GM12892 (cell line): ENCODE measurements at places on chromosomes 5 and 9.
A peak's percentile ranks its signal among the peaks of the same experiment; 100 is the strongest.

DNA sequence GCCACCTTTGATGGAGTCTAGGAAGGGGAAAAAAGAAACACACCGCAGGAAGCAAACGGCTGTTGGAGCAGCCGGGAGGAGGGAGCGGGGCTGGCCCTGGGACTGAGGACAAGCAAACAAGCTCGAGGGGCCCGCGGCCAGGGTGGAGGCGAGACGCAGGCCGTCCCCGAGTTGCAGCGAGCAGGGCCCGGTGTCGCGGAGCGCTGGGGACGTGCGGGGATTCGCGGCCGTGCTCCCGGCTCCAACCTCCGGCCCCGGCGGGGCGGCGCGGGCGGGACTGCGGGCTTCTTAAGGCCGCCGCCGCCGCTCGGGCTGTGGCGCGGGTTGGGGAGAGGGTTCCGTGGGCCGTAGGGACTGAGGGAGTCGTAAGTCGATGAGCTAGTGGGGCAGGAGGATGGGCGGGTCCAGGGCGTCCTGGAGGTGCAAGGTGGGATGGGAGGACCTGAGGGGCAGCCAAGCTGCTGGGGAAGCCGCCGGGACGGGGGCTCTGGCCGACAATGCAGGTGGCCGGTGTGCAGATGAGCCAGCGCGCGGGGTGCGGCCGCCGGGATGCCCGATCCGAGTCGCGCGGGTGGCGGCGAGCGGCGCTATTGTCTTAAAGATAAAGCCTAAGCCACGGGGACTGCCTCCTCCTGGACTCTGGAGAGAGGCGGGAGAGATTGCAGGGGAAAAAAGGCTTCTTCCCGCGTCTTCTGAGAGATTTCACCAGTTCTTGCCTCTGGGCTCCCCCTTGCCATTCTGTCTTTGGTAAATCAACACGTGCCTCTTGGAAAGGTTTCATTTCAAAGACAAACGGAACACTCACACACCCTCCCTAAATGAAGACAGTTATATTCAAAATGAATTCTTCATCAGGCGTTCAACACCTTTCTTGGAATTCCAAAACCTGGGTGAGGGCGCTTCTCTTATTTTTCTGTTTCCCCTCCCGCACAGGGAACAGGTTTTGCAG lies 1.6 kb upstream of the HAPLN1 start:
- DNase-seq: peak; percentile 14

GRCh38 chr9:33785914-33786313 lies 9.4 kb upstream of the PRSS3 start:
- DNase-seq: no peak

- DNase-seq: no peak
Observed at GRCh38 chr5:150607991-150608390, 32.5 kb upstream of the SYNPO start.

GRCh38 chr5:124634228-124634739 lies 112.2 kb downstream of the ZNF608 start:
- no peak for DNase-seq

- DNase-seq: no peak
Observed at GRCh38 chr9:121179930-121180681, 21.6 kb downstream of the RAB14 start.

DNA sequence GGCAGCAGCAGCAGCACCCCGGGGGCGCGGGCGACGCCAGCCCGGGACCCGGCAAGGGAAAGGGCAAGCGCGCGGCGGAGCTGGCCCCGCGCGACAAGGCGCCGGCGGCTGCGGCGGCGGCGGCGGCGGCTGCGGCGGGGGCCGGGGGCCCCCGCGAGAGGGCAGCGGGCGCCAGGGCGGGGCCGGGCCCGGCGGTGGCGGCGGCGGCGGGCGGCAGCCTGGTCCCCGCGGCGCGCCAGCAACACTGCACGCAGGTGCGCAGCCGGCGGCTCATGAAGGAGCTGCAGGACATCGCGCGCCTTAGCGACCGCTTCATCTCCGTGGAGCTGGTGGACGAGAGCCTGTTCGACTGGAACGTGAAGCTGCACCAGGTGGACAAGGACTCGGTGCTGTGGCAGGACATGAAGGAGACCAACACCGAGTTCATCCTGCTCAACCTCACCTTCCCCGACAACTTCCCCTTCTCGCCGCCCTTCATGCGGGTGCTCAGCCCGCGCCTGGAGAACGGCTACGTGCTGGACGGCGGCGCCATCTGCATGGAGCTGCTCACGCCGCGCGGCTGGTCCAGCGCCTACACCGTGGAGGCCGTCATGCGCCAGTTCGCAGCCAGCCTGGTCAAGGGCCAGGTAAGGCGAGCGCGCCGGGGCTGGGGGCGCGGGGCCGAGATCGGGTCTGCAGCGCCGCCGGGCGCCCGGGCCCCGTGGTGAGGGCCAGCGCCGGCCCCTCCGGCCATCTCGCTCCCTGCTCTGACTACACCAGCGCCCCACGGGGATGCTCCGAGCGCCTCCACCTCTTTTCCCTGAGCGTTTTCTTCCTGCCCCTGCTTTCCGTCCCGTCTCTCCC lies at the start of gene UBE2QL1:
UBE2QL1 (plus strand) TSS at position 238 of the 843 bp plus-strand sequence; CDS start at position 273, 35 bp downstream.
- DNase-seq: peak; percentile 34

GRCh38 chr9:108655818-108656217 lies 200.0 kb downstream of the ACTL7B start:
- DNase-seq: no peak

DNA sequence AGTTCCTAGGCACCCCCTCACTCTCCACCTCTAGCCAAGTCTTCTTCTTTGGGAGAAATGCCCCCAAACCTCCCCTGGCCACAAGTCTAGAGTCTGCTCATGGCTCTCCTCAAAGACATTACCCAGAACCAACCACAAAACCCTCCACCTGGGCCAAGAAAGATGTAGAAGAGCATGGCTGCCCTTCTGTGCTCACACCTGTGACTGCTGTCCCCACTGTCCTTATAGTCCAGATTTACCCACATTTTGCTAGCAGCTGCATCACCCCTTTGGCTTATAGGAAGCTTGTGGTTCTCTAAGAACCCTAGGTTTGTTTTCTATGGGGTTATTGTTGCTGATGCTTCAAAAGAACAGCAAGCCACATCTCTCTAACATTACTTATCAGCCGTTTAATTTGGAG lies 6.1 kb upstream of the GABBR2 start:
- no peak for DNase-seq

- no peak for DNase-seq
Observed at GRCh38 chr5:109786206-109786855, 96.6 kb downstream of the MAN2A1 start.

DNA sequence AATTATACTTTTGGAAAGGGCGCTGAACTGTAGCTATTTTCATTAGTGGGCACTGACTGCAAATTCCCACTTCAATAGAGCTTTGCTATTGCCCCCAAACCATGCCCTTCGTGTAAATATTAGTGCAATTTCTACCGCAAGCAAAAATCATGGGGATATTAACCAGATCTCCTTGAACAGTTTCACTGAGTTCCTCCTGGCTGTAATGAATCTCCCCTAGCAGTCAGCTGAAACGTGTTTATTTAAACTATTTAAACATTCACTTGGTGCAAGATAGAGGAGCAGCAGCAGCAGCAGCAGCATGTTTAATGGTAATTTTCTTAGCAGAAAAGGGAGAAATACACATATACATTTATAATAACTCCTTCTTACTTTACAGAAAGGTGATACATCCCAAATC lies 54.4 kb downstream of the ARRDC3 start:
- DNase-seq: no peak

DNA sequence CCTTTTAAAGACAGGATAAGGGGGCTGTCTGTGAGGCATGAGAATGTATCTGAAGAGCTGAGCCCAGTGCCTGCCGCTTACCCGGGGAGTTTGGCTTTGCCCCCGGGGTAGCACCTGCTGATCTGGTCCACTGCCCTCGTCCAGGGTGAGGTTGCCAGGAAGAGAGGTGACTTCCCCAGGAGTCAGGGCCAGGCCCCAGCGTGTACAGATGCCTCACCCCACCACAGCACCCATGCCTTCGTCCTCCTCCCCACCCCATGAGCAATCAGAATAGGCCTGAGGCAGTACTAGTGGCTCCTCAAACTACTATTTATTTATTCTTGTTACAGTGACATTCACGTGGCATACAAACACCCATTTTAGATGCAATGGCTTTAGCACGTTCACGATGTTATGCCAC lies 15.7 kb upstream of the AIF1L start:
- no peak for DNase-seq

GRCh38 chr5:168612996-168613395 lies 33.8 kb upstream of the PANK3 start:
- DNase-seq: no peak

DNA sequence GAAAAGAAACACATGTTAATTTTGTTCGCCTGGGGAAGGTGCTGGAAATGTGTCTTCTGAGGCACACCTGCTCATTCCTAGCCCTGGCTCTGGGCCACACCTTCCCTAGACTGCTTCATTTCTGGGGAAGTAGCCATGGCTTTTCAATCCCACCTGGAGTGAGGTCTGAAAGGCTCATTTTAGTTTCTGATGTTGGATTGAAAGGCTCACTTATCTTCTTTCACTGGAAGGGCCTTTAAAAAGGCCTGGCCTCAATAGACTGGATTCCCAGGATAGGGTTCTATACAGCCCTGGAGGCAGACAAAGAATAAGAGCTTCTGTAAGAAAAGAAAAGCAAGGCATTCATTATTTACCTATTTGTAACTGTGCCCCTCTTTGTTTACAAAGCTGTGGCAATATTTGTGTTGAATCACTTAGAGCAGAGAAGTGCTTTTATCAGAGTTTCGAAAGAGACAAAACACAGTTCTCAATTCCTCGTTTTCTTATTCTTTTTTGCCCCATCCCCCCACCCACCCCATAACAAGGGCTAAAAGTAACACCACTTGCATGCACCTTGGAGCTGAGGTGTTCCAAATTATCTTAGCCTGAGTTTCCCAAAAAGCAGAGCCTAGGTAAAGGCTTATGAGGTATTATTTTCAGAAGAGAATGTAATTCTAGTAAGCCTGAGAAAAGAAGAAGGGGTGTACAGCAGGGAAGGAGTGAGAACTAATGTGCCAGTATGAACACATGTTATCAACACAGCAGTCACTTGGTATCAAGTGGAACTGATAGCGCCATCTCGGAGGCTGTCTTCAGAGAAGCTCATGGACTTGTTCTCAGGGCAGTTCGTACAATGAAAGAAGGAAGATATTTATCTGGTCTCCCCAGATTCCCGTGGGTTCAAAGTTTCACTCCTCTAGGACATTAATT lies 413.1 kb downstream of the KCTD16 start:
- DNase-seq: no peak

DNA sequence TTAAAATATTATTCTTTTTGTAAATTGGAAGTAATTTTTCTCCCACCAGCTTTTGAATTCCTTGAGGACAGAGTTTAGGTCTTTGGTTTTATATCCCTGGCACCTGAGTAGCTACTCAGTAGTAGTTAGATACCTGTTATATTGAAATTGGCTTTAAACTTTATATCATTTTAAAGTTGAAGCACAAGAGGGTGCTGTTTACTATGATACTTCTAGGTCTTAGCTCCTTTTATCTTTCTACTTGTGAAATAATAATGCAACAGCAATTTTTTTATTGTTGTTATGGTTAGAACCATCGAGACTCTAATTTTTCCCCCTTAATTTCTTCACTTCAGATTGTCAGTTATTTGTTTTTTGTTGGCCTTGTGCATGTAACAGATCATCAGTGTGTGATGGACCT lies 46.3 kb downstream of the AP3S1 start:
- no peak for DNase-seq

DNA sequence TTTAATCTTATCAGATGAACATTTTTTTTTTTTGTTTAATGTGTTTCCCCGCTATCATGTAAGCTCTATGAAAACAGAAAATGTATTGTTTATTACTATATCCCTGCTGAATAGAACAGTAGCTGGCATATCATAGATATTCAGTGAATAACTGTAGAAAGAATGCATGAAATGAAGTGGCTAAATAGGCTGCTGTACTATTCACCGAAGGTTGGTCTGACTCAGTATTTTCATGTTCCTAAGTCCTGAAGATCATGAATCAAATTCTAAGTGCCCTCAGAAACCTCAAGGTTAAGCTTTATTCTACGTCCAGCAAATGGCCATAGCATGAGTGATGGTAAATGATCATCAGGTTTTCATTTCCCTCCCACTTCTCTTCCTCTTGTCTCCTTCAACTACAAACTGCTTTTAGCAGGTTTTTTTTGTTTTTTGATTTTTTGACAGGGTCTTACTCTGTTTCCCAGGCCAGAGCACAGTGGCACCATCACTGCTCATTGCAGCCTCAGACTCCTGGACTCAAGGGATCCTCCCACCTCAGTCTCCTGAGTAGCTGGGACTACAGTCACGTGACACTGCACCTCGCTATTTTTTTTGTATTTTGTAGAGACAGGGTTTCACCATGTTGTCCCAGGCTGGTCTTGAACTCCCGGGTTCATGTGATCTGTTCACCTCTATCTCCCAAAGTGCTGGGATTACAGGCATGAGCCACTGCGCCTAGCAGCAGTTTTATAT lies 19.1 kb upstream of the ZFAND5 start:
- no peak for DNase-seq

- no peak for DNase-seq
Observed at GRCh38 chr5:54362992-54363625, 52.7 kb upstream of the ARL15 start.

DNA sequence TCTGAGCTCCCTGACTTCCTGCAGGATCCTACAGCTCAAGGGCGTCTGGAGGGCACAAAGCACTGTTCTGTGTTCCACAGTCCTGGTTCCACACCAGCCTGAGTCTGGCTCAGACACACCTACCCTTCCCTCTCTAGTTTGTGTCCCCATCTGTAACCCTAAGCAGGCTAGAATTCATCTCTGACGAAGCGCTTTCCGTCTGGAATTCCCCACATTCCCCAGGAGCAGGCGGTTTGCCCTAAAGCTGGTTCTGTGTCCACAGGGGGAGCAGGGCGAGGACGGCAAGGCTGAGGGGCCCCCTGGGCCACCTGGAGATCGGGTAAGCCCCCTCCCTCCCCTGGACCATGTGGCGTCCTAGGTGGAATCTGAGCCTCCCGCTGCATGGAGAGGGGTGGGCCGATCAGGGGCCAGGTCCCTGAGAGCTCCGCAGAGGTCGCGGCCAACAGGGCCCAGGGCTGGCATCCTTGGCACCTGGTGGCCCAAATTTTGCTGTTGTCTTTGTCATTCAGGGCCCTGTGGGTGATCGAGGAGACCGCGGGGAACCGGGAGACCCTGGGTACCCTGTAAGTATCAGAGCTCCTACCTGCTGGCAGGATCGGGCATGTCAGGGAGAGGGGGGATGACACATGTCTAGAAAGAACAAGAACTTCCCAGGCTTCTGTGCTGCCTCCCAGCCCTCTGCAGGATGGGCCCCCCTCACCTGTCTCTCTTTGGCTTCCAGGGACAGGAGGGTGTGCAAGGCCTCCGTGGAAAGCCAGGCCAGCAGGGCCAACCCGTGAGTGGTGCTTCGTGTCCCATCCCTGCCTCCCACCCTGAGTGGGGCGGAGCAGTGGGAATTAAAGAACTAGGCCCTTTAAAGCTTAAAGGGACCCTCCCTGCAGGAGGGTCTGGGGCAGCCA lies 34.5 kb upstream of the ORM1 start:
- DNase-seq: no peak
